A673 (cell line): ENCODE measurements at places on chromosomes 4 and X.

GRCh38 chr4:17932041-17932440 is 89.5 kb downstream of the LCORL start:
- no peak for DNase-seq

GRCh38 chrX:133813971-133814370 is 171.4 kb downstream of the GPC3 start:
- DNase-seq: no peak

GRCh38 chr4:115332078-115332477 is 218.7 kb upstream of the NDST4 start:
- DNase-seq: no peak

DNA sequence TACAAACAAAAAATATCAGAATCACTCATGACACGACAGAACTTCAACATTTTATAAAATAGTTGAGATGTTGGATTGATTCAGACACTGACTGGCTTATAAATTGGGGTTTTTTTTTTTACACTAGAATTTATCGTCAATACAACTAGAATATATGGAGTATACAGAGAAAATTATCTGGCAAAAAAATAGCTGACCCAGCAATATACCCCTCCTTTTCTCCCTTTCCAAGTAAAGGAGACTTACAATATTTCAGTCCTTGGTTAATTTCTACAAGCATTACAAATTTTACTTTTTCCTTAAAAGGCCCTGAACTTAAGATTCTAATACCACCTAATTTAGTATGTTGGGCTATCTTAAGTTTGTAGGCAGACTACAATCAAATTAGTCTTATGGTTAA is 76.3 kb downstream of the LCORL start:
- no peak for DNase-seq
